COLO829 (cell line): ENCODE measurements at places on chromosomes 7 and 10.

DNA sequence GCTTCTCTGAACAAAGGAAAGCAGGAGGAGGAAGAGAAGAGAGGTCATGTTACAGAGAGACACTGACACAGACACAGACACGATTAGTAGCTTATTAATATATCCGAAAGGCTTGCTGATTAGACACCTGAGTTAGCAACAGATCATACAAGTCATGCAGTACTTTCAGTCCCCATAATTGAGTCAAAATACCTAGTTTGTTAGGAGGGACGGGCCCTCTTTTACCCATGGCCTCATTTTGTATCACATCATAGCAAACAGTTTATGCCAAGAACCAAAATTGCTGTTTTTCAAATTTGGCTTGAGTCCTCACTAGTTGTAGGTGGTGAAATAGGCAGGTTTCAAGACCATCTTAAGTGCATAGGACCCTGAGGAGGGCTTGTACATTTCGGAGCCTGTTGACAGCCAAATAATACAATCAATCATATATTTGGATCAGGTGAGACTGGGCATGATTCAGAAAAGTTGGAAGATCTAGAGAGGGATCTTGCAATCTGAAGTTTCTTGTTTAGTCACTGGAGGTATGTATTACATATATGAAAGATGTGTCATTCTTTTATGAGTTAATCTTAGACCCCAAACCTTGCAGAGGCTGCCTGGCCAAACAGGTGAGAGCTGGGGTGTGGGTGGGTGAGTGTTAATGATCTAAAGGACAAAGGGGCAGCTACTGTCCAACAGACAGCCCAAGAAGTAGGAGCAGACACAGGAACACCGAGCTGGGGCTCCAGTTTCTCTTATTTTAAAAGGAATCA lies 65.4 kb downstream of the PRPF18 start:
- DNase-seq: no peak

GRCh38 chr7:5774790-5775189 lies 6.7 kb downstream of the RNF216 start:
- no peak for DNase-seq

- no peak for DNase-seq
Measured at GRCh38 chr7:40866601-40867000, 731.8 kb downstream of the SUGCT start.

GRCh38 chr10:127987467-127988380 lies 80.8 kb downstream of the PTPRE start:
- no peak for DNase-seq

GRCh38 chr7:113608782-113609181 lies 310.0 kb downstream of the PPP1R3A start:
- no peak for DNase-seq

DNA sequence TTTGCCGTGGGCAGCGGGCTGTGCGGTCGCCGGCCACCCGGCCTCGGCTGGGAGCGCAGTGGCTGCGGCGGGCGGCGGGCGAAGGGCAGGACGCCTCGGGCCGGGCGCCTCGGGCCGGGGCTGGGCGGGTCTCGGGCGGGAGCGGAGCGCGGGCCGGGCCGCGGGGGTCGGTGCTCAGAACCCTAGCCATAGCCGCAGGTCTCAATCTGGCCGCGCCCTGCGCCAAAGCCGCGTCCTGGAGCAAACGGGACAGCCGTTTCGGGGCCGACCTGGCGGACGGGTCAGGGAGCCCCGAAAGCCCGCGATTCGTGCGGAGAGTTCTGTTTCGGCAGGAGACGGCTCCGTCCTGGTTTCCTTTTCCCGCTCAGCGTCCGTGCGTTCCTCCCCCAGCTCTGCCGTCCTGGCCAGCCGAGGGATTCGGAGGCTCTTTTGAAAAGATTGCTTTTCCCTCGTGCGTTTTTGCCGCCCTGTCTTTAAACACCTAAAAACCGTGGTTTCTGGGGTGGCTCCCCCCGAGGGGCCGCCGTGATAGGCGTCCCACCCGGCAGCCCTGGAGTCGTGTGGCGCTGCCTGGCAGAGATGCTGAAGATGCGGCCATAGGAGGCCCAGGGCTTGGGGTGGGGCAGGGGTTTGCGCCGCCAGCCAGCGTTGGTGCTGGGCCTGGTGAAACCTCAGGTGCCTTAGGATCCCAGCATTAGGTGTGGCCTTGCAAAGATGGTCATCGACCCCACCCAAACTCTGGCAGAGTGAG lies 727 bp downstream of the RET start:
- no peak for DNase-seq

GRCh38 chr10:127306479-127306878 lies 110.1 kb upstream of the INSYN2A start:
- no peak for DNase-seq

DNA sequence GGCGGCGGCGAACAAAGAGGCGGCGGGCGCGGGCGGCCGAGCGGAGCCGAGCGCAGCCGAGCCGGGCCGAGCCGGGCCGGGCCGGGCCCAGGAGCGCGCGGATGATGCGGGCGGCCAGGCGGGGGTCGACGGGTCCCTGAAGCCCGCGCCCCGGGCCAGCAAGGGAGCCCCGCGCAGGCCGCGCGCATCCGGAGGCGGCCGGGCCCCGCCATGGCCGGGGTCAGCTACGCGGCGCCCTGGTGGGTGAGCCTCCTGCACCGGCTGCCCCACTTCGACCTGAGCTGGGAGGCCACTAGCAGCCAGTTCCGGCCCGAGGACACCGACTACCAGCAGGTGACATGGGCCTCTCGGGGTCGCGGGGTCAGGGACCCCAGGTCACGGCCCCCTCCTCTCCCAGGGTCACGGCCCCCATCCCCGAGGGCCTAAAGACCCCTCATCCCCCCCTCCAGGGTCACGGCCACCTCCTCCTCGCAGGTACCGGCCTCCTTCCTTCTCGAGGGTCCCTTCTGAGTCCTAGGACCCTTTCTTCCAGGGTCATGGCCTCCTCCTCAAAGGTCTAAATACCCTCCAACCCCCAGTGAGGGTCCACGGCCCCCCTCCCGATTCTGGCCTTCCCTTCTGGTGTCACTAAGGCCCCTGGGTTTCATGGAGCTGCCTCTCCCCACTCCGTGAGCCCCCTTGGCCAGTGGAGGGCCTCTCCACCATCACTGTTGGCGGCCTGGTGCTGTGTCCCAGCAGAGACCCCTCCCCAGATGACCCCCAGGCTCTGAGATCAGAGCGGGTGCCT lies at the start of gene TTYH3:
TSS of gene TTYH3 (plus strand) at position 41 of the 787 bp plus-strand sequence. CDS start at position 211, 170 bp downstream.
- DNase-seq: no peak

DNA sequence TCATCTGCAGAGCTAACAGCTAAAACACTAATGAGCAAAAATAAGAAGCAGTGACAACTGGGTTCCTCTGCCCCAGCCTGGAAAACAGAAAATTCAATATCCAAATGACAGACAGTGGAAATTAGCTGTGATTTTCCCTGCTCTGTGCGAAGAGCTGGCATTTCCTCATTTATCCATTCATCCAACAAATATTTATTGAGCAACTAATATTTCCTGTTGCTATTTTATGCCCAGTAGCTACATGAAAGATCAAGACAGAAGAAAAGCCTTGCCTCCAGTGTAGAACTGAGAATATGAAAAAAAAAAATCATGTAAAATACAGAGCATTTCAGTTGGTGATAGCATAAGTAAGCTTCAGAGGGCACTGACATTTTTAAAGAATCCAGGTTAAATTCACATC lies 140.9 kb downstream of the ABCA13 start:
- DNase-seq: no peak

DNA sequence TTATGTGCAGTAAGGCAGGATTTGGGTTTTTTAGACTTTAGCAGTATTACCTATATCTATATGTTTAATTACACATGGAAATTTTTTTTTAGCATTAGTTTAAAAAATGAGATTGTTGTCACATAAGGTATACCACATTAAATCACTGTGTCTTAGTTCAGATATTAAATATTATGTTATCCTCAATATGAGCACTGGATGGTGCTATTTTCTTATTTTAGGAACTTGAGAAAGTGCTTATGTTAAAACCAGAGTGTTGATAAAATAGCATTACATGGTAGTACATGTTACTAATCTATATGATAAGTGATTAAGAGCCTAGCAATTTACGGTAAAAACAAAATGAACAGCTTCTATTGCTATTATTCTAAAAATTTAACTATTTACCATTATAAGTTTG lies 28.8 kb downstream of the MIOS start:
- peak; percentile 74 for DNase-seq

GRCh38 chr7:42227021-42227420 lies 10.0 kb downstream of the GLI3 start:
- no peak for DNase-seq

DNA sequence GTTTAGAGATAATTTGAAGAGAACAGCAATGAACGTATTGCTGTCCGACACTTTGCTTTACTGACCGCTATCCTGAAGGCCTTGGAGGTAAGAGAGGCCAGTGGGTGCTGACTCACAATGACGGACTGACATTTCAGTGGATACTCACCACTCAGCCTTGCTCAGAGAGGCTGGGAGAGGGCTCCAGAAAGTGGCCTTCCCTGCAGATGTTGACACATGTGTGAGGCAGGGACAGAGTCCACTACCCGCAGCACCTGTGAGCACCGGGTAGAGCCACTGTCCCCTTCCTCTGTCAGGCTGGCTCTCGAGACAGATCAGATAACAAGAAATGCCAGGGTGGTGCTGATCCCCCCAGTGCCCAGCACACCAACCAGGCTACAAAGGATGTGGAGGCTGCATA lies 75.0 kb downstream of the GPR26 start:
- DNase-seq: no peak

- DNase-seq: no peak
Measured at GRCh38 chr7:36207451-36208291, 54.6 kb downstream of the EEPD1 start.

DNA sequence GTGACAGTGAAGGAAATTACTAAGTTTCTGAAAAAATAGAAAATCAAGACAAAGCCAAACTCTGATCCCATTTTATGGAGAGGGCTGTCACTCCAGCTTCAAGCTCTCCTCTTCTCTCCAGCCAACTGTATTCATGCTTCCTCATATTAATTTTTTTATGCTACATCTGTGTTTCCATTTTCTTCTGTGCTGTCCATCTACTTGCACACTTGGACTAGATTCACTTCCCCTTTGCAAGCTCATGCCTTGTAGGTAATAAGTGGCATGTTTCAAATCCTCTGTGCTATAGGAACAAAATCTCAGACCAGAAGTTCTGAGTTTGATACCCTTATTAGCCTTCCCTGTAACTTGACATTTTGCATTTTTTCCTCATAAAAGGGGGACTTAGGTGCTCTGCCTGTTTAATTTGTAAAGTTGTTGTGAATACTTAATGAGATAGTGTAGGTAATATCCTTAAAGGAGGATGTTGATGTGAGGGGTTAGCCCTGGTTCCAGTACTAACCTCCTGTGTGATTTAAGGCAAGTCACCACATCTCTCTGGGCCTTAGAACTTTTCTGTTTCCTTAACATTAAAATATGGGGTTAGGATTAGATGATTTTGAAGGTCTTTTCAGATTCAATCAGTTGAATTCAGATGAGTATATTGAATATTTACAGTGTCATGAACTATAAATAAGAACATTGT lies 358.8 kb downstream of the BBS9 start:
- no peak for DNase-seq

DNA sequence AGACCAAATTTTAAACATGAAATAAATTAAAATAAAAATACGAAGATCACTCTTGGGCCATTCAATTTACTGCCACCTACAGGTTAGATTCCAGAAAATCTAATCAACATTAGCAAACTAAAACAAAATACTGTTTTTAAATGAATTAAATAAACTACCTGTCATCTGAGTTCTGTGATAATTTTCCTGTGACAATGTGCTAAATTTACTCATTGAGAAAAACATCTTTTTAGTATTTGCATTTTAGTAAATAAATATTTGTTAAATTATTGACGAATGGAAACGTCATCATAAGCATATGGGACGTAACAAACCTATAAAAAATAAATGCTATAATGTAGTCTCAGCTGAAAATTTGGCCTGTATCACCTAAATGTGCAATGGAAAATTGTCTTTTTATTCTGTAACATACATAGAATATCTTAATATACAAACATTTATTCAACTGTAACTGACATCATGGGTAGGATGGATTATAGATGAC lies 72.1 kb downstream of the ITGB8 start:
- peak; percentile 14 for DNase-seq

- DNase-seq: no peak
Measured at GRCh38 chr10:97333351-97333600, 1.3 kb downstream of the FRAT2 start.

- DNase-seq: no peak
Measured at GRCh38 chr10:73581918-73582317, 9.2 kb downstream of the USP54 start.

DNA sequence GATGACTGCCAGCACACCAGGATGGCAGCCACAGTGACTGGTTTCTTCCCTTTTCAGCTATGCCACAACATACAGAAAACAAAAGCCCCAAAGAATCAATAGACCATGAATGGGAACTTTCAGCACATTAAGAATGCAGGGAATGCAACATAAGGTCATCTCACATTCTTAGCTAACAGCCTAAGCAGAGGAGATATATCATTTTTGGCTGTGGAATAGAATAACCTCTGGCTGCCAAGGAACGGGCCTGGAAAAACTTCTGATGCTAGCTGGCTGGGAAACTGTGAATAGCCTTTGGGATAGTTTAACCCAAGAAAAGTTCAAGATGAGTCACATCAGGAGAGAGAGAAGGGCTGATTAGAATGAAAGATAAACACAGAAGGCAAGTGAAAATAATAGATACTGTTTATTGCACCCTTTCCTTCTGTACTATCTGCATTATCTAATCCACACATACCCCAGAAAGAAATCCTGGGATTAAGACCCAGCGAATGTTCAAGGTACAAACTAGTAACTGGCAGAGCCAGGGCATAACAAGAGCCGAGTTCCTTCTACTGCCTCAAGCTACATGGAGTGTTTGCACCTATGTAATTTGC lies 169.2 kb downstream of the SEMA3A start:
- peak; percentile 82 for DNase-seq

DNA sequence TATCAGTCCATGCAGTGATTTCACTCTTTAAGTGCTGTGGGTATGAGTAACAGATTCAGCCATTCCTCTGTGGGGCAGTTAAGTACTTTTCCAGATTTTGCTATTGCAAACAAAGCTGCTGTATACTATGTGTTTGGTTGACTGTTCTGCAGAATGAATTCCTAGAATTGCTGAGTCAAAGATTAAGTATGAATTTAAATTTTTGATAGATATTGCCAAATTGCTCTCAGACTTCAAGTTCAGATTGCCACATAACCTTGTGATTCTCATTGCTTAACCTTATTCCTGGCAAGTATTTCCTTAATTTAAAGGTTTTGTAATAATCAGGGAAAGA lies 21.6 kb upstream of the SAR1A start:
- DNase-seq: no peak

DNA sequence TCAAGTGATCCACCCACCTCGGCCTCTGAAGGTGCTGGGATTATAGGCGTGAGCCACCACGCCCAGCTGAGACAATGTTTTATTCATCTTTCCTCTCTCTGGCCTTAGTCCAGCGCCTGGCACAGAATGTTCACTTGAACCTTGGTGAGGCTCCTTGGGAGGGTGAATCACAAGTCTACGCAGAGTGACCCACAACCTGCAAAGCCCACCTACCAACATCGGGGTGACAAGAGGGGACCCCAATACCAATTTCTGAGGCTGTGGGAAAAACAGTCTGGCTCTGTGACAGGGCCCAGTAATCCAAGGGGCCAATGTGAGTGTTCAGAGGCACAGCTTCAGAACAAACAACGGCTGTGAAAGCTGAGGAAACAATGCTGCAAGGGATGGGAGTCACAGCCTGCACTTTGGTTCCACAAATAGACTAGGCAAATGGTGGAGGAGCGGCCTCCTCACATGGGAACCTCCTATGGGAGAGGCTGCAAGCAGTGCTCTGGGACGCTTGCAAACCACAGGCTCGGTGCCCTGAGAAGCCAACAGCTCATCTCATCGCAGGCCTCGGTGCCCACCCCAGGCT lies 5.6 kb upstream of the MALSU1 start:
- no peak for DNase-seq
